HCEC 1CT (cell line): ENCODE measurements at places on chromosomes 11 and 22.
A peak's percentile ranks its signal among the peaks of the same experiment; 100 is the strongest.

DNA sequence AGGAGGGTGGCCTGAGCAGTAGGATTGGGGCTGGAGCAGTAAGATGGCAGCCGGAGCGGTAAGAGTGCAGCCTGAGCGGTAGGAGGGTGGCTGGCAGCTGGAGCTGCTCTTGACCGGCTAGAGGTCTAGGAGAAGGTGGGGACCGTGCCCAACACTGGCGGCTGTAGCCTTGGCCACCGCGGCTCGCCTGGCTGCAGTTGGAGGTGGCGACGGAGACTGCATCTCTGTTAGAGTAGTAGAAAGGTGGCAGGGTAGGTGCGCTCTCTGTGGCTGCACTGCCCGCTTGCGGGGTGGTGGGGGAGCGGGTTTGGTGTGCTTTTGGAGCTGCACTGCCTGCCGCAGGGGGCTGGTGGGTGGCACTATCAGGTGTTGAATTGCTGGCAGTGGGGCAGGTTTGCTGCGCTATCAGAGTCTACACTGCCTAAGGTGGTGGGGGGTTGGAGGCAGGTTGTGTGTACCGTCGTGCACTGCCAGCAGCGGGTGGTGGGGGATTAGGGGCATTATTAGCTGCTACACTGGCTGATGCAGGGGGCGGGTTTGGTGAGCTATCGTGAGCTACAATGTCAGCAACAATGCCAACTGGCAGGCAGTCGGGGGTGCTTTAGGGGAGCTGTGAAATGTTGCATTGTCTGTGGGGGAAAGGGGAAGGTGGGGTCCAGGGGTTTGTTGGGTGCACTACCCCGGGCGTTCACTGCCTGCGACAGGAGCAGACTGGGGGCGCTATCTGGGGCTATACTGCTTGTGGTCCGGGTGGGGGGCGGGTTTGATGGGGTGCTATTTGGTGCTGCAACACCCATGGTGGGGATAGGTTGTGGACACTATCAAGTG, 4461.3 kb upstream of the OR11H1 start:
- DNase-seq = no peak

DNA sequence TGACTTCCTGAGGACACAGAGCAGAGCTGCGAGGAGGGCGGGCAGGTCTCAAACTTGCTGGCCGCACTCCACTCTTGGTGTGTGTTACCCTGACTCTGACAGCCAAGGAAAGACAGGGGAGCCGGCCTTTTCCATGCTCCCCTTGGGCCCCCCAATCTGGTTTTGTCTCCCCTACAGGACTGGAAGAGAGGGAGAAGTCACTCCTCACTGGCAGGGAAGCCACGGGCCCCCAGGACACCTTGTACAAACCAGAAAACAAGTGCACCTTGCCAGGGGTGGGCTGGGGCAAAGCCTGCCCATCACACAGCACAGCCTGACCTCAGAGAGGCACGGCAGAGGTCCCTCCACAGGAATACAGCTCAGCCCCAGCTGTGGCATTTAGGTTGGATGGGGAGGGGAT, 20.2 kb downstream of the CBX7 start:
- DNase-seq = no peak

- DNase-seq = no peak
These were observed 43.7 kb upstream of the NUP160 start for GRCh38 chr11:47891886-47892285.

- no peak for DNase-seq
These were observed 86.1 kb downstream of the GRM5 start for GRCh38 chr11:88979641-88980040.

GRCh38 chr11:13134886-13135285, 125.8 kb downstream of the RASSF10 start:
- no peak for DNase-seq

DNA sequence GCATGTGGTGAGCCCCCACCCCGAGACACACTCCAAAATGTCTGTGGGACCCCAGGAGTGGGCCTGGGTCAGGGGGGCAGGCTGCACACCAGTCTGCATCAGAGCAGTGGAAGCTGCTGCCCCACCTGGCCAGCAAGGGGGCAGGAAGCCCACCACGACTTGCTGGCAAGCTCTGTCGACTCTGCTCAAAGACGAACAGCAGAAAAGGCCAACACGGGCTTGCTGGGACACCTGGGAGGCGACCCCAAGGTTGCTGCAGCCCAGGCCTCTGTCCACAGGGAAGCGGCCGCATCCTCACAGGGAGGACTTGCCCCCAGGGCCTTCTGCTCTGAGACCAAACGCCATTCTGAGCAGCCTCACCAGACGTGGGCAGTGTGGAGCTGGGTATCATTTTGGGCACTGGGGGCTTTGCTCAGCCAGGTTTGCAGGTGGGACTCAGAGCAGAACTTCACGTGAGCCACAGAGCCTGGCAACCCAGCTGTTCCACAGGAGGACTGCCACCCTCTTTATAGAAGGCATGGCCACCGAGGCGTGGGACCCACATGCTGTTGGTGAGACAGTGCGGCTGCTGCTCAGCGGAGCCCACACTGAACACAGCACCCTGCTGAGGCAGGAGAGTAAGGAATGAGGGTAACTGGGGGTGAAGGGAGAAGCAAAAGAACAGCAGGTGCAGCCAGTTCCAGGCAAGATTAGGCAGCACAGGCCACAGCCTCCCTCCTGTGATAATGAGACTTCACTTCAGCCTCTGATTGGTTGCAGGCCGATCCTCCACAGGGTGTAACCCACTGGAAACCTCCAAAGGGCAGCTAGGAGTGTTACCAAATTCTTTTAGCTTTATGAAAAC, 11.0 kb downstream of the IL17REL start:
- DNase-seq = no peak

DNA sequence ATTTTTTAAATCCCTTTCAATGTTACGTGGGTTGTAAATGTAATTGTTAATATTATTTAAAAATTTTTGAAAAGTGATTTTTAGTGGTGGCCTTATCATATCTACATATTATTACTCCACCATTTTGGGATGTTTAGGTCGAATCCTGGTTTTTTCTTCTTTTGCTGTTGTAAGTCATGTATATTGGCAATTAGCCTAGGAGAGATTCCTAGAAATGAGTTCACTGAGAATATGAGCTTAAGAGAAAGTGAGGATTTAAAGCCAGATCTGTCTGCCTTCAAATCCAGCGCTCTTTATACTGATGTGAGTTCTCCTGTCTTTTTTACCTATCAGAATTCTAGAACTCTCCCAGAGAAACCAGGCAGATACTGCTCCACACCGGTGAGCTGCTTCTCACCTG, 56.1 kb downstream of the PTPRJ start:
- peak; percentile 13 for DNase-seq

DNA sequence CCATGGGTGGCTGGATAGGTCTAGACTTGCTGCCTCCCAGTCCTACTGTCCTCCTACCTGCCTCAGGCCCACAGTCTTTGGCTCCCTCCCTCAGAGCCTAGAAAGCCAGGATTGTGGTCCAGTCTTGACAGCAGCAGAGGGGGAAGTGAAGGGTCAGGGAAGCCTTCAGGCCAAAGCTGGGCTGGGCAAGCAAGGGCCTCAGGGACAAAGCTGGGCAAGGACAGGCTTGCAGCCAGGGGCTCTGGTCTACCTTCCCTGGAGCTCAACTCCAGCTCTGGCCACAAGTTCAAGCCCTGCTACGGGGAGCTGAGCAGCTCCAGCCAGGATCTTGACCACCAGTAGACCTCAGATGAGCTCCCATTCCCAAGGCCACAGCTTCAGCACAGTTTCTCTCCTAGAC, 14.9 kb downstream of the LMO1 start:
- no peak for DNase-seq

- peak; percentile 47 for DNase-seq
These were observed 54.7 kb downstream of the FBXO7 start for GRCh38 chr22:32528984-32529982.

DNA sequence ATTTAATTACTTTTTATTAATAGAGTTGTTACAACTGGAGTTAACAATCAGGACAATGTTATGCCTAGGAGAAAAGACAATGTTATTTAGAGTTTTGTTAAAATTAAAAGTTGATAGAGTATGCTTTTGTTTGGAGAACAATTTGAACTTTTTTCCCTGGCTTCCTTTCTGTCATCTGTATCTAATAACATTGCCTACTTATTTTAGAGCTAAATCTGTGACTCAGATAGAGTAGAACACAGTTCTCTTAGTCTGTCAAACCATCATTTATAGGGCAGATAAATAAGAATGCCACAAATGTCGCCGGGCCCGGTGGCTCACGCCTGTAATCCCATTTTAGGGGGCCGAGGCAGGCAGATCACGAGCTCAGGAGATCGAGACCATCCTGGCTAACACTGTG, 28.9 kb upstream of the YAP1 start:
- no peak for DNase-seq

DNA sequence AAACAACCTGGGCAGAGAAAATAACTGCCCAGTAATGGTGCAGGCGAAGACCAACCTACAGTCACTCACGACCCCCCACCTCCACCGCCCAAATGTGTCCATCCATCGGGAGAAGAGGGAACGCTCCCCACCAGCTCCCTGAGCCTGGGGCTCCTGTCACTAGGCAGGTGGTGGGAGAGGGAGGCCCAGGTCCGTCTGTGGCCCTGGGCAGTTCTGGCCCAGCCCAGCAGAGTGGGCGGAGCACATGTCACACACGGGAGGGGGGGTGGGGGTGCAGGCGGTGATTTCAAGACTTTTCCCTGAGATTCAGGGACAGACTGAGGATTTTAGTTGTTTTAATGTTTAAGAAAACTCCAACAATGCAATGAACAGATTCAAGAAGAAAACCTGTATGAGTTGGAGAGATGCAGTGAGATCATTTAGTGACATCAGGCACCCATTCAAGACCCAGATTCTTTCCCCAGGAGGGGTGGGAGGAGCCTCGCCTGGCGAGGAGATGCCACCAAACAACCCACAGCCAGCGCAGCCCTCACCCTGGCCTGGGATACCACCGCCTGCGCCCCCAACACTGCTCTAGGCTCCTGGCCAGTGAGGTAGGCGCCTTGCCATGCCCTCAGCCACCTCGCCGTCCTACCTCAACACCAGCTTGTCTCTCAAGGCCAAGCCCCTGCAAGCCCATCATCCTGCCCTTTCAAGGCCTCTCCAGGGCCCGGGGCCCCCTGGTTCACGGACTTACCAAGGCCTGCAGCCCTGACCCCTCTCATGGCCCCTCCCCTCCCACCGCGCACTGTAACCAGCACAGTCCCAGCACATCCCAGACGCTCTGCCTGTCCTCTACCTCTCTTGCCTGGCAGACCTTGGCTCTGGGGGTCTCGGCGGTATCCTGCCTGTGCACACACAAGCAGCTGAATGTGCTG, 36.8 kb downstream of the TBX1 start:
- DNase-seq = no peak

DNA sequence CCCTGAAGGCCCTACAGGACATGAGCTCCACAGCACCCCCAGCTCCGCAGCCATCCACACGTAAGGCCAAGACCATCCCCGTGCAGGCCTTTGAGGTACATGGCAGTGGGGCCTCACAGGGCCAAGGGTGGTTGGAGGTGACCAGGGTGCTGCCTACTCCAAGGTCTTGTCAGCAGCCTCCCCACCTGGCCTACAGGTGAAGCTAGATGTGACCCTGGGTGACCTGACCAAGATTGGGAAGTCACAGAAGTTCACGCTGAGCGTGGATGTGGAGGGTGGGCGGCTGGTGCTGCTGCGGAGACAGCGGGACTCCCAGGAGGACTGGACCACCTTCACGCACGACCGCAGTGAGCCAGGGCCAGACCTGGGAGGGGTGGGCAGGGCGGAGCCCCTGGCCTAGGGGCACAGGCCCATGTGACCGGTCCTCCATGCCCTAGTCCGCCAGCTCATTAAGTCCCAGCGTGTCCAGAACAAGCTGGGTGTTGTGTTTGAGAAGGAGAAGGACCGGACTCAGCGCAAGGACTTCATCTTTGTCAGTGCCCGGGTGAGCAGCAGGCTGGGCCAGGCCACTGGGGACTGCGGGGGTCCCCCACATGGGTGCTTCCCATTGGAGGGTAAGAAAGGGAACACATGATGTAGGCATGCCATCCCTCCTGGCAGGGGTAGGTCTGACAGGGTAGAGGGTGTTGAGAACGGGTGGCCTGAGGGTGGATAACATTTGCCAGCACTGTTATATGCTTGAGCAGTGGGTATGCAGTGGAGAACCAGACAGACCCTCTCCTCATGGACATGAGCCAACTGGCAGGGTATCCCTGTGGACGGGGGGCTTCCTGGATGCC, 5.6 kb downstream of the INPPL1 start:
- DNase-seq = no peak

- DNase-seq = no peak
These were observed 47.9 kb downstream of the STIM1 start for GRCh38 chr11:3903207-3903896.

GRCh38 chr11:114816791-114817190, 138.5 kb downstream of the NXPE2 start:
- no peak for DNase-seq

GRCh38 chr11:64745189-64745520, 1.2 kb upstream of the RASGRP2 start:
- no peak for DNase-seq

- DNase-seq = peak; percentile 89
These were observed 33.6 kb downstream of the TMEM184B start for GRCh38 chr22:38239101-38239761.

- no peak for DNase-seq
These were observed 39.8 kb upstream of the NNMT start for GRCh38 chr11:114256176-114256966.

DNA sequence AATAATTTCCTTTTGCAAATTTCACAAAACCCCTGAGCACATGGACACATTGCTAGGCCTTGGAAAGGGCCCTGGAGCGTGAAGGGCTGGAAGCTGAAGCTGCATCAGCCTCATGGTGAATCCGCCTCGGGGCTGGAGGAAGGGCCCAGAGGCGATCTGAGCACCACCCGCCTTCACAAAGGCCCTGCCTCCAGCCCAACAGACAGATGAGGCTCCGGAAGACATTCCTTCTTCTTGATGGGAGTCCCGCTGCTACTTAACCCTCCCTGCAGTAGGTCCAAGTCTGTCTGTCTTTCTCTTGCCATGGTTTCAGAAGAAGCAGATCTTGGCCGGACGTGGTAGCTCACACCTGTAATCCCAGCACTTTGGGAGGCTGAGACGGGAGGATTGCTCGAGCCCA, 16.5 kb downstream of the ARRB1 start:
- no peak for DNase-seq

DNA sequence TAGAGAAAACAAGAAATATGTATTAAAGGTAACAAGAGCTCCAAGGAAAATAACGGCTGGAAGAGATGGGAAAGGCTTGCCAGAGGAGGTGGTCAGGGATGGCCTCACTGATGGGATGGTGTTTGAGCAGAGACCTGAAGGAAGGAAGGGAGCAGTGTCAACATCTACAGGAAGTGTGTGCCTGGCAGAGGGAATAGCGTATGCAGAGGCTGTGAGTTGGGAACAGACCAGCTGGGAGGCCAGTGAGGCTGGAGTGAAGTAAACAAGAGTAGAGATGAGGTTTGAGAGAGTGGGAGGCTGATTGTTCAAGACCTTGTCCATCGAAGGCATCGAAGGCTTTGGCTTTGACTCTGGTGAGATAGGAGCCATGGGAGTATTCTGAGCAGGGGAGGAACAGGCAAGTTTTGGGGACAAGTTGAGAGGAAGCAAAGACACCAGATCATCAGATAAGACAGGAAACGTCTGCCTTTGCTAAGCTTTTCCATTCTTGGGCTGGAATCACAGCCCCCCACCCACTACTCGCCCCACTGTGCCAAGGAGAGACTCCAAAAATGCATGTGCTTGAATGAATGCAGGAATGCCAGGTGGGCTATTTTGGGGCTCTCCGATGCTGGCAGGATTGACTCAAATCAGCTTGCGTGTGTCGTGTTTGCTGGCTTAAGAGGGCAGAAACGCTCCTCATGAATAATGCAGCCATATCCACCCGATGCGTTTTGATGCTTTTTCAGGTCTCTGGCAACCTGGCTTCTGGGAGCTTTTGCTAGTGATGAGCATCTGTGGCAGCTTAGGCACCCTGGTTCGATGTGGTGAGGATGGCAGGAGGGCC, 7.2 kb downstream of the SGSM1 start:
- no peak for DNase-seq

- DNase-seq = no peak
These were observed 100.3 kb downstream of the PDE2A start for GRCh38 chr11:72573855-72574445.

- DNase-seq = no peak
These were observed 2.3 kb upstream of the WEE1 start for GRCh38 chr11:9571071-9571762.
